Hematopoietic multipotent progenitor cell (in vitro differentiated cells): ENCODE measurements at places on chromosomes 7 and 10.

DNA sequence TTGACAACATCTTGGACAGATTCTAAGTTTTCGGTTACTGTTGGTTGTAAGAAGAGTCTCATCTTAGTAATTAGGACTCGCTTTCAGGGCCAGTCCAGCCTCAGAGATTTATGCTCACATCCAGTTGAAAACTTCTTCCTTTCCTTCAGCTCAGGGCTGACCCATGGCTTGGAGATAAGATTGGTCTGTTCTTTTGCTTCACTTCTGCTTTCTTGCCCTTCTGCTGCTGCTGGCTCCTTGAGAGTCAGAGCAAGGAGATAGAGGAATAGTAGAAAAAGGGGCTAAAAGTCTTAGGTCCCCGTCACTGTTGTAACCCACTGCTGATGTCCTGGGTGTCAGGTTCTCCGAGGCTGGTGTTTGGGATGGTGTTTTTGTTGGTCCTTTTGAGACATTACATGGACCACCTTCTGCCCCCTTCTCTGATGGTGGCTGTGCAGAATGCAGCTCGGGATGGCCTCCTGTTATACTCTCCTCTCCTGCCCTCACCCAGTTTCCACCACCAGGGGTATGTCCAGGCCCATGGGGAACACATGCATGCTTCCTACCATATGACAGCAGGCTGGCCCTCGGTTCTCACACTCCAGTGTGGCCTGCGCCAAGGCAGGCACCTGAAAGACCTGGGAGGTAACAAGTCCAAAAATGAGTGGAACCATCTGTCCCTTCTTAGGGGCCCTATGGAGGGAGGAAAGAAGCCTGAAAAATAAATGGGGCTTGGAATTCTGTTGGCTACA is 67.8 kb upstream of the PCBD1 start:
- DNase-seq: peak; percentile 31

DNA sequence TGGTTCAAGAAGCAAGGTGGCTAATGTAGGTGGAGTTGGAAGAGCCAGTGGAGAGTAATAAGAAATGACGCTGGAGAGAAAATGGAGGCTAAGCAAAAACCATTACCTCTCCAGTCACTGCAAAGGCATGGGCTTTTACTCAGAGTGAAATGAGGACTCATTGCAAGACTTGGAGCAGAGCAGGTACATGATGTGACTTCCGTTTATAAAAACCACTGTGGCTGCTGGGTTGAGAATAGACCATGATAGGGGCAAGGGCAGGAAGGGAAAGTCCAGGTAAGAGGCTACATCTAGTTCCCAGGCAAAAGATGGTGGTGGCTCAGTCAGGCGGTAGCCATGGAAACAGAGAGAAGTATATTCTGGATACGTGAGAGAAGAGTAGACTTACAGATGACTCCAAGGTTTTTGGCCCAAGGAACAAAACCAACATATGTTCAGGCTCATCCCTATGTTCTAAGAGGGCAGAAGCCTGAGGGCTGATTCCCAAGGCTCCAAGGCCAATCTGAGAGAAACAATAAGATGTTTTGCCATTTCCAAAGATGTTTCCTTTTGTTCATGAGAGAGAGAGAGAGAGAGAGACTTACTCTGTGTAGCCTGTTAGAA is 21.5 kb upstream of the PDE1C start:
- DNase-seq: no peak

GRCh38 chr10:100362570-100363496 is 15.8 kb downstream of the SCD start:
- DNase-seq: no peak

DNA sequence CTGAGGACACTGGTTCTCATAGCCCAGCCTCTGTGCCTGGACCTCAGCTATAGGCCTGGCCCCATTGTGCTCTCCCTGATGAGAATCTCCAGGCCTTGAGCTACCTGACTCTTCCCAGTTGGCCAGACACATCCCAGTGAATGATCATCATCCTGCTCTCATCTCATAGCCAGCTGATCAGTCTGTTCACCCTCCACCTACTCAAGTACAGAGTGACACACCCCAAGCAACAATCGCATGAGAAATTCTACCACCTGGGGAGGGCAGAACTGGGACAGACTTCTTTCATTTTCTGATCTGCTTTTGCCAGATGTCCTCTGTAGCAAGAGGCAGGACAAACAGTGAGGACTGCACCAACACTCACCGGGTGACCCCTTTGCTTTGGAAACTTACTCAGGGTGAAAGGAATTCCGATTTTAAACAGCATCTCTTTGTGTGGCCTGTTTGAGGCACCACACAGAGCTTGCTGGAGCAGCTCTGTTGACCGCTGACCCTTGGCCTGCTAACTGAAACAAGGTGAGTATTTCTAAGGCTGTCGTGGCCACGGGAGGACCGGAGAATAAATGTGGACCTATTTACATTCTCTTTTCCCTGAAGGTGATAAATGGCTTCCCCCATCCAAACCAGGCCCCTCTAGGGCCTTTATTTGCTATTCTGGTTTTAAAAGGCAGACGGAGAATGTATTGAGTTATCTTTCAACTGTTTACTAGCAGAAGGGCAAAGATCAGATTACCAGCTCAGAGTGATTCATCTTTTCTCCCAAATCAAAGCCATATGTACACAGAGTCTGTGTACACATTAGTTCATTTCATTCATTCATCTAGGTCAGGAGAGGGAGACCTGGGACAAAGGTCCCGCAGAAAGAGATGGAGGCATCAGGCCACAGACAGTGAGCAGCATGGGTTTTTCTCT is 181.4 kb upstream of the TNS3 start:
- DNase-seq: no peak
